Tibial artery (tissue), 4 donors: ENCODE measurements at places on chromosomes 1 and 21.

GRCh38 chr1:99501871-99502270, 144.0 kb upstream of the PALMD start:
- no peak for DNase-seq

DNA sequence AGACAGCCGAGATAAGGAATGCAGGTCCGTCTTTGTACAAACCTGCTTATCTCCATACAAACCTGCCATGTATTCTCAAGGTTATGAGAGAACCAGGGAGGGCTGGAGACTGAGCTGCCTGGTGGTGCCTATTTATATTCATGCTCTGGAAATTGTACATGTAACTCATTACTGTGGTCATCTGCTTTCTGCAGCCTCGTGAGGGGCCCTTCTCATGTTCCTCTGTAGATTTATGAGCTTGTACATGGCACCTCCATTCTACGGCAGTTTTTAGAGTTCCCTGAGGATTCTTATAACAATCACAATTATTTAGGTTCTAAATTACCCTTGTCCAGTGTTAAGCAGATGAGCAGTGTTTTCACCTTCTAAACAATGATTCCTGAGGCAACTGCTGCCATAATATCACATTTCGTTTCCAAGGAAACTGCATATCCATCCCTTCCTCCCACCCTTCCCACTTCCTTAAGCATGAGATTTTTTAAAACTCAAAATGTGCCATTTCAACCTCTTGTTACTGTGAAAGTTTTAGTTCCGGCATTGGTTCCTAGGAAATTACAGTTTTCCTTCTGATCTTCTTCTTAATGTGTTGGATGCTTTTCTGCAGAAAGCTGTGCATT, 112.1 kb downstream of the ST6GALNAC3 start:
- DNase-seq, result no peak

DNA sequence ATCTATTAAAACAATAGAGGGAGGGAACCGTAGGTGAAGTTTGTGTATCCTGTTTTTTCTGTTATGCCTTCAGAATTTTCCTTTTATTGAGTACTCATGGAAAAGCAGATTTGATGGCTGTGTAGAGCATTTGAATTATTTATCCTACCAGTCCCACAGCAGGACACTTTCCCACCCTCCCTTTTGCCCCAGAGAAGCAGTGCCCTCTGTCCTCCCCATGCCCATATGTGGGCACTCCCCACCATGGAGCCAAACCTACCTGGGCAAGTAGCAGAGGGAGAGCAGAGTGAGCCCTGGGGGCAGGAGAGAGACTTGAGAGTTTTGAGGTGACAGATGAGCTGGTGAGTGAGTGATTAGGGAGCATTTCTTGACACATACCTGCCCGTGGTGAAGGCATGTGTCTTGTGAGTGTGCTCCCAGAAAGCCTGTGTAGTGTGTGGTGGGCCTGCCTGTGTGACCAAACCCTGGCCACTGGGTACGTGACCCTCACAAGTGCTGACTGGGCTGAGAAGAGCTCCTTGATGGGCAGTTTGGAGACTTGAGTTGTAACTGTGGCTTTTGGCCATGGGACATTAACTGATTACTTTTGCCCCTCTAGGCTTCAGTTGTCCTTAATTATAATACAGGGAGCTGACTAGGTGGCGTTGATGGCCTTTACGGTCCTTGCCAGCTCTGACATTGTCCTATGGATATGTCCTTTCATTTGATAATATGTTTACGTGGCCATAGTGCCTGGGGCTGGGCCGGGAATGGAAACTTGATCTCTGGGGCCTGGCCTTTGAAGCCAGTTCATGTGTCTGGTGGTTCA, 3.6 kb downstream of the PSEN2 start:
- DNase-seq, result no peak

- DNase-seq, result no peak
These were observed 163.5 kb downstream of the KCTD3 start for GRCh38 chr1:215730600-215730999.

GRCh38 chr1:210940081-210940617, 193.8 kb downstream of the KCNH1 start:
- DNase-seq, result no peak

DNA sequence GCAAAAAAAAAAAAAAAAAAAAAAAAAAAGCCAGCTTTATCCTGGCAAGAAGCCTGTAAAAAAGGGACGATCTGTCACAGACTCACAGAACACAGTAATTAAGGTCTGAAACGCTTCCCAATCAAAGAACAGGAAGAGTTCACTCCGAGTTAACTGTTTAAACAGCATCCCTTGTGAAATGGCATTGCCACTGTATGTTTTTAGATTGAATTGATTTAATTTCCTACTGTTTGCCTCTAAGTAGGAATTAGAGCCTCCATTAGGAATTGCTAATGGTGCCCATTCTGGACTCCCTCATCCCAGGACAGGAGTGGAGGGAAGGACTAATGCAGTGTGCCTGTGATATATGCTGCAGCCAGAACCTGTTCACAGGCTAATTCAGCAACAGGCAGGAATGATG, 370.8 kb downstream of the RWDD3 start:
- no peak for DNase-seq

DNA sequence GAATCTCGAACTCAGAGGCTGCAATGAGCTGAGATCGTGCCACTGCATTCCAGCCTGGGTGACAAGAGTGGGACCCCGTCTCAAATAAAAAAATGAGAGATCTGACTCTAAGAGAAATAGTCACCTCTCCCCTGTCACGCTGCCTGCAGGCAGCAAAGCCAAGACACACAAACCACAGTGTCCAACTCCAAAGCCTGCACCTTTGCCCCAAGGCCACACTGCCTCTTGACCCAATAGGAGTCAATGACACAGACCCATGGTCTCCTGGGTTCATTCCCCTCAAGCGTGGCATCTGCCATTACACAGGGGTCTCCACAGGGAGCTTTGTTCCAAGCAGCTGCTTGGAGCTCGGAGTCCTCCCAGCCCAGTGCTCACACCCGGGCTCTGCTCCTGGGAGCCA, 46.3 kb downstream of the SLC9A1 start:
- DNase-seq, result no peak

DNA sequence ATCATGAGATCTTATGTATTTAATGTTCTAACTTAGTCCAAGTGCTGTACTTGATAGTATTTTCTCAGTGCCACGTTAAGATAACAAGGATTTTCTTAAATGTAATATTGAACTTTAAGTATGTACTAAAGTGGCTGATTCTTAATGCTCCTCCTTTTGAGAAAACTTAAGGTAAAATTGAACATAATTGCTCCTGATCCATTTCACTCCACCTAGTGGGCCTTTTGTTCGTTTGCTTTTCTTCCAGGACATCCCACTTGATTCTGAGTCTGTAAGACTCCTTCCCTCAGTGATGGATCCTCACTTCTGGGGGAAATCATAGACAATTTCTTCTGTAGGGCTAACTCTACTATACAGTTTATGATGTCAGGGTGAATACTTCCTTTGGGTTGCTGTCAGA, 173.1 kb downstream of the LMO4 start:
- no peak for DNase-seq

- no peak for DNase-seq
These were observed 59.7 kb downstream of the MYOM3 start for GRCh38 chr1:24052220-24052619.

DNA sequence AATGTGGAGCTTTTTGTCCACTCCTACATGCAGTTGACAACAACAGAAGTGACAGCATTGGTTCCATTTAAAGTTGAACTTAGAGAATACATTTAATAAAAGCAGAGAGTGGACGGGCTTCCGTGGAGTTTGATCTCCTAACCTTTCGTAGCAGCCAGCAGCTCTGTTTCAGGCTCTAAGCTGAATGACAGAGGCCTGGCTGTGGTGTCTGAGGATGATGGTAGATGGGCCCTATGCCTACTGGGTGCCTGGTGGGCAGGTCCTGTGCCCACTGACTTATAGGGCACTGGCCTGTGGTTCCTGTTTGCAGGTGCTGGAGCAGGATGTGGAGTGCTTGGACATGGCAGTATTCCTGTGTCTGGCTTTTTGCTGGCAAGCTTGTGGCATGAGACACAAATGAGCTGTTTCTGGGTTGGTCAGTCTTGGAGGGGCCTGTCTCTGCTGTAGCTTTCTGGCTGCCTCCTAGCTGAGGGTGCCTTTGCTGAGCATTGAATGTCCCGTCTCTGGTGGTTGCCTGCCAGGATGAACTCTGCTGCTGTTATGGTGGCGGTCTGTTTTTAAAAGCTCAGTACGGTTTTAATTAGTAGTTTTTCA, 54.6 kb downstream of the PRDM2 start:
- DNase-seq, result no peak
